ENCODE measurements at places on chromosomes 5 and 9.

- no peak for DNase-seq
Observed at GRCh38 chr9:19049917-19050636, 850 bp downstream of the RRAGA start.

DNA sequence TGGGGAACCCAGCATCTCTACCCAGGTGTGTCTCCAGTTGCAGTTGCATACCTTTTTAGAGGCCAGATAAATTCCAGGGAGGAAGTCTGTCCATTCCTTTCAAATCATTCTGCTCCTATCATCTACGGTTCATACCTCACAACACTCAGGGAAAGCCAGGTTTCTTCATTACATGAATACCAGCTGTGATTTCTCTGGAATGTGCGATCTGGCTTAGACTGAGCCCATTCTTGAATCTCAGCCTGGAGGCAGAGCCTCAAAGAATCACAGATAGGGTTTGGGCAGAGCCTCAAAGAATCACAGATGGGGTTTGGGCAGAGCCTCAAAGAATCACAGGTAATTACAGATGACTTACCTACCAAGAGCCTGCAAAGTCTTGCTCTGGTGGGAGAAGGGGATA lies 7.2 kb downstream of the P4HA2 start:
- no peak for DNase-seq

DNA sequence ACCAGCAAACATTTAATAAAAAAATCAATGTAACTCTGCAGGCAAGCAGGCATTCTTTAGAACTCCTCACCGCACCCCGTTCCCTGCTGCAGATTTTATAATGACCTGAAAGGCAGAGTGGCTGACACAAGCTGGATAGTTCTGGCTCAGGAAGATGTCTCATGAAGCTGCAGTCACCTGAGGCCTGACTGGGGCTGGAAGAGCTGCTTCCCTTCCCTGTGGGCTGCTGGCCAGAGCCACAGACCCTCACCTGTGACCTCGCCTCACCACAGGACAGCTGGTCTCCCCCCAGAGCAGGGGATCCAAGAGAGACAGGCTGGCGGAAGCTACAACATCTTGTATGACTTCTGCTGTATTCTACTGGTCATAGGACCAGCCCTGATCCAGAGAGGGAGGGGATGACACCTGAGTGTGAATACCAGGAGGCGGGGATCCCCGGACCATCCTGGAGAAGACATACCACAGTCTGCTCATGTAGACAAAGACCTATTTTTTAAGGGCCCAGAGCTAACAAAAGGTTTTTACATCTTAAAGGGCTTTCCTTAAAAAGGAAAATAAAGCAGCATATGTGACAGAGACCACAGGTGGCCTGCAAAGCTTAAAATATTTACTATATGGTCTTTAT lies 43.9 kb downstream of the RAPGEF1 start:
- no peak for DNase-seq

GRCh38 chr9:14173713-14174112 lies 140.2 kb downstream of the NFIB start:
- DNase-seq, result no peak

GRCh38 chr5:149549461-149550267 lies 1.6 kb downstream of the CSNK1A1 start:
- no peak for DNase-seq

- DNase-seq, result peak; percentile 23
Observed at GRCh38 chr5:17129093-17129849, 88.2 kb upstream of the BASP1 start.

DNA sequence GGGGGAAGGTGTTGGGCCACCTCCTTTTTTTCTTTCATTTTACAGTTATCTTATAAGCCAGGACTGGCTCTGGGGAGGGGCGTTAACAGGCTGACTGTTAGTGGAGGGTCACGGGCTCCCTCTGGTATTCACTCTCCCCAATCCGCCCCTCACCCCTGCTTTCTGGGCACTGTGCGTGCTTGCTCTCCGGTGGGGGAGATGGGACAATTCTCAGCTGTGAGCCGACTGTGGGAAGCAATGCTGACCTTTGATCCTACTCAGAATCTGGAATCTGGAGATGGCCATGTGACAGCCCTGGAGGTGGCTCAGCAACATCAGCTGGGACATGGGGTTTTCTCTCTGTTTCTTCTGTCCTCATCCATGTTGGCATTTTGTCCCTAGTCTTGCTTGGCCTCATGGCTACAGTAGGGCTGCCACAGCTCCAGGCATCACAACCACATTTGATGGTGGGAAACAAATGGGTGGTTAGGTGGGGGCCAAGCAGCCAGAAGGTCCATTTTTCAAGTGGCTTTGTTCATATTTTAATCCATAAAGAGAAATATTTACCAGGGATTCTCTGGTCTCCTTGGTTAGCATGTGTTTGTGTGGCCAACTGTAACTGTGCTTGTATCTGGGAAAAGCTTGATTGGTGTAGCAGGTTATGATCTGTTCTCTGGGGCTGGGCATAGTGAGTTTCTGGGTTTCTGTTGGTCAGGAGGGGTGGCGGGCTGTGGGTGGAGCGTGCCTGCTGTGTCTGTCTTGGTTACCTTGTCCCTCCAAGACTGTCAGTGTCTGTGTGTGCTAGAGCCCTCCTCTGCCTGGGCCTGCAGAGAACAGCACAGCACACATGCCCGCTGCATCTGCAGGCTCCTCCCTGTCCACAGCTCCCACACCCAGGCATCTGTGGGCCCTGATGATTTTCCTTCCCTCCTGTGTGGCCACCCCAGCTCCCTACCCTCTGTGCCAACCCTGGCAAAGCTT lies 12.4 kb downstream of the WNK2 start:
- peak; percentile 28 for DNase-seq

DNA sequence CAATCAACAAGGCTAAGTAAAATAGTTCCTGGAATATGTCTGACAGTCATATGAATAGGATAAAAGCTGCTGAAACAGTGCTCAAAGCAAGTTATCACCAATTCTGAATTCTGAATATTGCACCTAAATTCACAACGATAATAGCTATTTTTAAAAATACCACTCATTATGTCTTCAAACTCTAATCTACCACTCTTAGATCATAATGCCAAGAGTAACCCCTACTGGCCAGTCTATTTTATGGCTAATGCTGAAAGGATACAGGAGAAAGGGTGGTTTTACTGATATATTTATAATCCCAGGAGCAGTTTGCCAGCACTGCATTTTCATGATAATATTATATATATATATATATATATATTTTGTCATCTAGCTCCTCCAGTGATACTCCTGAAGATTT lies 232.8 kb downstream of the PDE4D start:
- DNase-seq, result no peak

DNA sequence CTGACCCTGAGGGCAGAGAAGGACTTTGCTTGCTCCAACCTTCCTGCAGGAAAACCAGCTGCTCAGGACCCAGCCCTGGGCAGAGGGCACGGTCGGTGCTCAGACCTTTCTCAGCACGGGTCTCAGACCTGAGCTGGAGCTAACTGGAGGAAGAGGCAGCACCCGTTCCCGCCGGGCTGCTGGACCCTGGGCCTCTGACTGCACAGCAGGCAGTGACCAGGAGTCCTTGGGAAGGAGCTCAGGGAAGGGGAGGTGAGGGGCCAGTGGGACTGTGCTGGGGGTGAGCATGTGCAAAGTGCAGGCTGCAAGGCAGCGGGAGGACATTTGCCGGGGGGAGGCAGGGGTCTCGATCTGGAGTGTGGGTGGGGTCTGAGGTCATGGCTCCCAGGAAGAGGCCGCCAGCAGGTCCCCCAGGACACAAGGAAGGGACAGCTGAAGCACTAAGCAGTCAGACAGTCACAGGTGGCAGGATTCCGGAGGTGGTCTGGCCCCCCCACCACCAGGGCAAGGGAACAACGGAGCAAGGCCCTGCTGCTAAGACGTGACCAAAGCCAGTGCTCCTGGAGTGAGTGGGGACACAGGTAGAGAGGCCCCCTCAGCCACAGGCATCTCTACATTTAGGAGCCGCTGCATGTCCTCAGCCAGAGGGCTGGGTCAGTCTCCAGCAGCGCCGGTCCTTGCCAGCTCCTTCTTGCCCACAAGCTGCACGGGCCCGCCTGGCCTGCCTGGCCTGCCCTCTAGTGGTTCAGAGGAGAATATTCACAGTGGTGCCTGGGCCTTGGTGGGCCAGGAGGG lies 4.8 kb upstream of the DPM2 start:
- DNase-seq, result no peak

DNA sequence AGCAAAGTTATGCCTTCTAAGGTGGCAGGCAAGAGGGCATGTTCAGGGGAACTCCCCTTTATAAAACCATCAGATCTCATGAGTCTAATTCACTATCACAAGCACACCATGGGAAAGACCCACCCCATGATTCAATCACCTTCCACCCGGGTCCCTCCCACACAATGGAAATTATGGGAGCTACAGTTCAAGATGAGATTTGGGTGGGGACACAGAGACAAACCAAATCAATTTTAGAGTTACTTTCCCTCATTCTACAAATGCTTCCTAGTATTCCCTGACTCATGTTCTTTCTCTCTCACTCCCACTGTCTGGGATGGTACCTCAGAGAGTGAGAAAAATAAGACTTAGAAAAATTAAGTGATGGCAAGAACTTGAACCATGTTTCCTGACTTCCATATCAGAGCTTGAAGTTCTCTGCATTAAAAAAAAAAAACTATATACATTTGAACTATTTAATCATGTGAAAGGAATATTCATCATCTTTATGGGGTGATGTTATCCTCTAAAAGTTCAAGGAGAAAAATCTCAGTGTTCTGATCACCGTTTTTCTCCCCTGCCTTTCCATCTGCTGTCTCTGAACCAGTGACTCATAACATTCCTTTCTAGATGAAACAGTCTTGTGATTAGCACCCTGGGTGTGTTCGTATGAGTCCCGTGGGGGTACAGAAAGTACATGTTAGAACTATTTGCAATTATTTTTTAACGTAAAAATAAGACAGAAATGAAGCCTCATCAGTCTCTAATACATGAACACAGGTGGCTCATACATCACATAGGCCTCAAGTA lies 282.9 kb downstream of the SLF1 start:
- DNase-seq, result no peak

- no peak for DNase-seq
Observed at GRCh38 chr5:148799737-148800527, 26.5 kb upstream of the ADRB2 start.

- DNase-seq, result peak; percentile 65
Observed at GRCh38 chr5:1769752-1770442, 29.7 kb downstream of the MRPL36 start.

GRCh38 chr9:2787065-2787464 lies 56.8 kb downstream of the PUM3 start:
- no peak for DNase-seq

GRCh38 chr5:154059039-154059430 lies 20.3 kb downstream of the MFAP3 start:
- DNase-seq, result no peak

Measured in RWPE2 (cell line).